ENCODE measurements at places on chromosomes 12 and 14.

DNA sequence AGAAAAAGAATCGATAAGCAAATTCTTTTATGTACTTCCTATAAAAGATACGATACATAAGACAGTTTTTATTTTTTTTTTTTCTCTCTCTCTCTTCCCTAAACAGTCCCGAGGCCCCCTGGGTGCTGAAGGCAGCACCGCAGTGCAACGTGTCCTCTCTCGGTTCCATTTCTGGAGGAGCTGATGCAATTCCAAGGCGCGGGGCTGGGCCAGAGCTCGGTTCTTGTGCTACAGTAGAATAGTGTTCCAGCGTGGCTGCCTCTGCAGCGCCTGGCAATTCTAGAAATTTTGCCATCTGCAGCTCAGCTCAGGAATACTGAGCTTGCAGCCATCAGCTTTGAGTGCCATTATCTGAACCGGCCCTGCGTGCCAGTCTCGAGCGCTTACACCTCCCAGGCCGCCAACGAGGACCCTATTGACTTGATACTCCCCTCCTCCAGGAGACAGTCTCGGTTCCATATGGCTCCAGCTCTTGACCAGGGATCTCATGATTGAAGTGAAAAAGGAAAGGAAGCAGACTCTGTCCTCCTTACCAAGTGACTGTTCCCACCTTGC, 630 bp downstream of the ALDH1L2 start:
- DNase-seq, result peak; percentile 84

DNA sequence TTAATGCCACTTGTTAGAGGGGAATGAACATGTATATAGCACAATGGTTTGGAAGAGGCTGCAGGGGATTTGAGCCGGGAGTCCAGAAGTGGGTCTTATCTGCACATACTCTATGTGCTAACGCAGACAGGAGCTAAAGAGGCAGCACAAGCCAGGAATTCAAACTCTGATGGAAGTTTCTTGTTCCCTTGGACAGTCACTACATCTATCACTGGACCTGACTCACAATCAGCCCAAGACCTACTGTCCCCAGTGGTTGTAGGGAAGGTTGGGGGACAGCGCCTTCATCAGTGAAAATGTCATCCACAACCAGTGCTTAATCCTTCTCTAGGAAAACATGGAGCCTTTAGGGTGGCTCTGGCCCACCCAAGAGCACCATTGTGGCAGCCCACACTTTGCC, 107.8 kb downstream of the GCH1 start:
- no peak for DNase-seq

GRCh38 chr12:6647083-6647604, at the start of gene ACRBP:
Gene ACRBP, minus strand, starts transcription at chr12:6647432. Its CDS starts 66 bp downstream, at chr12:6647366.
- peak; percentile 52 for DNase-seq

DNA sequence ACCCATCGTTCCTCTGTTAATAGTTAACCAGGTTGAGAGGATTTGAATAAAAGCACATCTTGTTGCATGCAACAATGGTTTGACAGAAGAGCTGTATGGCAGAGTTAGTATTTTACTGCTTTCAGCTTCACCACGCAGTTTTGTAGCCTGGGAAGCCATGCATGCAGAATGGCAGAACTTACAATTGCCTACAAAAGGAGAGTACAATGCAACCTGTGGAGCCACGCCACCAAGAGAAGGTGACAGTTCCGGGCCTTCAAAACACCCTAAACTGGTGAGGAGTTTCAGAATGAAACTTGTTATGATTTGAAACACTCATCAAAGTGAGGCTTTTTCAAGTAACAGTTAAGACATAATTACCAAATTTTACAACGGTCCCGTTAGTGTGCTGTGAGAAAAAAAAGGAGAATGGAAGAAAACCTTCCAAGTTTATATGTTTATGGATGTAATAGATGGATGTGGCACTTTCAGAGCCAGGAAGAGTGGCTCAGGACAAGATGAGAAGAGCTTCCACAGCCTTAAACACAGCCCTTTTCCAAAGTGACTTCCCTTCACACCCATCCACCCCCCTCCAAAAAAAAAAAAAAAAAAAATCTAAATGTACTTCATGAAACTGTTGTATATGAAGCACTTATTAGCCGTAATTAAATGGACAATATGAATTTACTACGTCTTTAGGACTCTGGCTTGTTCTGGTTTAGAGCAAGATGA, 158.7 kb downstream of the EGLN3 start:
- DNase-seq, result no peak

- no peak for DNase-seq
Observed at GRCh38 chr14:43200519-43200918, 1306.6 kb downstream of the FSCB start.

DNA sequence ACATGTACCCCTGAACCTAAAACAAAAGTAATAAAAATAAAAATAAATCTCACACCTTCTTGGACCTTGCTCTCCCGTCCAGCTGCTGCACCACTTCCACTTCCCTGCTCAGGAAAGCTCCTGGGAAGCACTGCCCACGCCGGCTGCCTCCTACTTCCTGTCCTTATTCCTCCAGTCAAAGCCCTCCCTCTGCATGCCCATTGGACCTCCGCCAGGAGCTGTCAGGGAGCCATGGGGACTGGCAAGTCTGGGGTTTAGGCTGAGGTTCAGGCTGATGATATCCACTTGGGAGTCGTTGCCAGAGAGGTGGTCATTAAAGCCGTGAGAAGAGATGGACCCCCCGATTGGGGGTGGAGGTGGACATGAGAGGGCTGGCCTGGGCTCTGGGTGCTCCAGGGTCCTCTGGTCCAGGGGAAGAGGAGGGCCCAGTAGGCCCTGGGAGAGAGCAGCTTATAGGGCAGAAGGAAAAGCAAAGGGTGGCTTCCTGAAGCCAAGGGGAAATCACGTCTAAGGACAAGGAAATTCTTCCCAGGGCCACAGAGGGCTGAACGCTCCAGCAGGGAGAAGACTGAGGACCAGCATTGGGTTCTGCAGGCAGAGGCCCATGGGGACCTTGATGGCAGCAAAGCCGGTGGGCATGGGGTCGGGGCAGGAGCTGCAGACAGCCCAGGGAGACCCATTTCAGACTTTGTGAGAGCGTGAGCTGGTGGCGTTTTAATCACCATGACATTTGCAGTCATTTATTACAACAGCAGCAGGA, 78.7 kb downstream of the FZD10 start:
- no peak for DNase-seq

- DNase-seq, result peak; percentile 61
Observed at GRCh38 chr12:105843986-105844760, 294.6 kb downstream of the NUAK1 start.

- no peak for DNase-seq
Observed at GRCh38 chr12:131063413-131063812, 109.7 kb downstream of the ADGRD1 start.

- DNase-seq, result no peak
Observed at GRCh38 chr12:63085120-63085519, 65.9 kb downstream of the AVPR1A start.

GRCh38 chr14:48584031-48584430, 908.6 kb upstream of the MDGA2 start:
- DNase-seq, result no peak

All from choroid plexus epithelial cell (primary cell).